ENCODE measurements at places on chromosomes 5 and 9.
A peak's percentile ranks its signal among the peaks of the same experiment; 100 is the strongest.

DNA sequence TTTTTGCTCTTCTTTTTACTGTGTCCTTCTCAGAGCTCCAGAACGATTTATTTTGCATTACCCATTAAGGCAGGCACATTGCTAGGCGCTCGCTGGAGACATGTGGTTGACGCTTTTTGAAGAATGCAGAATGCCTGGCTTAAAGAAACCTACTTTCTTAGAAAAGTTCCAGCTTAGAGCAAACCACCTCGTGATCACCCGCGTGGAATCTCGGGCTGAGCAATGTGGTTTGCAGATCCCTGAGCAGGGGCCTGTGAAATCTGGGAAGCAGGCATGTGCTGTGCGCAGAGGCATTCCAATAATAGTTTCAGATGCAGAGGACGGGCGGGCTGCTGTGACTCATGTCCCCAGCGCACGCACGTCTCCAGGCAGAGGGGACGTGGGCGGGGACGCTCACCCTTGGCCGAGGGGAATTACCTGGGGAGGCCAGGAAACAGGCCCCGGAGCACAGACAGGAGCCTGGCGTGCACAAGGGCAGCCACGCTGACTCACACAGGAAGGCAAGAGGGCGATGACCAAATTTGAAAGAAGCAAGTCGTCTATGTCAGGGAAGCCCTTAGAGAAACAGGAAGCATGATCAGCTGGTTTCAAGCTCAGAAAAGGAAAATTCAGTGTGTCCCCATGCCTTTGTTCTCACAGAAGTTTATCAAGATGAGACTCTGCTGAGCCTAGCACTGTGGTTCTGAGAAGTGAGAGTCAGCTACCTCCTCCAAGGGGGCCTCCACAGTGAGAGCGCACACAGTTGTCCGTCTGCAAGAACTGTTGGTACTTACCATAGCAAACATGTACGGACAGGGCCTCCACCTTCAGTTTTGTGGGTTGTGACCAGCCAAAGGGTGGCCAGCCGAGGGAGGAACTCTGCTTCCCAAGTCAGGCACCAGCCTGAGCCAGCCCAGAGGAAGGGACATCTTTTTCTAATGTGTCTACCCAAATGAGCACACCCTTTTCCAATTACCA, 218.6 kb downstream of the PIK3R1 start:
- peak; percentile 81 for DNase-seq

GRCh38 chr5:142872795-142873194, 102.6 kb downstream of the ARHGAP26 start:
- DNase-seq = no peak

- no peak for DNase-seq
Observed at GRCh38 chr9:29976981-29977380, 2403.7 kb upstream of the C9orf72 start.

- DNase-seq = no peak
Observed at GRCh38 chr9:78566521-78566920, 269.6 kb downstream of the PSAT1 start.

GRCh38 chr5:66960369-66961137, 236.0 kb downstream of the CD180 start:
- no peak for DNase-seq

- no peak for DNase-seq
Observed at GRCh38 chr5:31197183-31197582, 3.7 kb downstream of the CDH6 start.

- no peak for DNase-seq
Observed at GRCh38 chr9:1267141-1267570, 217.0 kb downstream of the DMRT2 start.

GRCh38 chr5:146624179-146624578, 108.2 kb upstream of the GPR151 start:
- no peak for DNase-seq

DNA sequence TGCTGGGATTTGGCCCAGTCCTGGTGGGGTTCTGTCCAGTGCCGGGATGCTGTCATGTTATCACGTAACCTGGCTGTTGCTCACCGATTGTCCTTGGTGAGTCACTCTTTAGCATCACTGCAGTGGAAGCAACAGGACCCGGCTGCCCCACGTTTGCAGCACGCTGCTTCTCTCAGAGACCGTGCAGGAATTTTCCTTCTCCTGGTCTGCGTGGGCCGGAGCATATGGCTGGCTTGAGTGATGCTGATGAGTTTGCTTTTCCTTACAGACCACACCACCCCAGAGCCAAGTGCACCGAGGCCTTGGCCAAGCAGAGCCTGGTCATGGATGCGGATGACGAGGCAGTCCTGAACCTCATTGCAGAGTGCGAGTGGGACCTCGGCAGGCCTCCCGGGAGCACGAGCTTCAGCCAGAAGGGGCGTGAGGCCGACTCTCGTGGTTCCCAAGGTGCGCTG, 21.4 kb downstream of the CEP72 start:
- DNase-seq = no peak

GRCh38 chr9:119349351-119349825, 19.8 kb downstream of the BRINP1 start:
- no peak for DNase-seq

- DNase-seq = no peak
Observed at GRCh38 chr5:19713740-19714139, 274.3 kb downstream of the CDH18 start.

DNA sequence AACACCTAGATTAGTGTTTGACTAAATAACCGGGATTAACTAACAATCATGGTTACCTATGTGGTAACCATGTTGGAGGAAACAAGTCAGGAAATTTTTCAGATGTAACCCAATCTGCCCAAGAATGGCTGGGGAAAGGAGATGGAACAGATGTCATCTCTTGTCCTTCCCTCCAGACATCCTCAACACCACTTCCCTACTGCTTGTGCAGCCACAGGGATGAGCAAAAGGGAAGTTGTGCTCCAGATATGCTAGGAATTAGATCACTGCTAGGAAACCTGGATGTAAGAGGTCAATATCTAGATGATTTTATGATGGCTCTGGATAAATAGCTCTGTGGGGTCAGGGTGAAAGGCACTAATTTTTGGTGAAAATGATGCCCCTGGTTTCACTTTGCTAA, 61.3 kb upstream of the ELL2 start:
- DNase-seq = no peak

GRCh38 chr9:116701940-116702642, 15.0 kb downstream of the TRIM32 start:
- DNase-seq = no peak

GRCh38 chr9:133631111-133631510, 5.1 kb upstream of the DBH start:
- DNase-seq = no peak

- no peak for DNase-seq
Observed at GRCh38 chr5:68730220-68730978, 363.4 kb upstream of the SLC30A5 start.

DNA sequence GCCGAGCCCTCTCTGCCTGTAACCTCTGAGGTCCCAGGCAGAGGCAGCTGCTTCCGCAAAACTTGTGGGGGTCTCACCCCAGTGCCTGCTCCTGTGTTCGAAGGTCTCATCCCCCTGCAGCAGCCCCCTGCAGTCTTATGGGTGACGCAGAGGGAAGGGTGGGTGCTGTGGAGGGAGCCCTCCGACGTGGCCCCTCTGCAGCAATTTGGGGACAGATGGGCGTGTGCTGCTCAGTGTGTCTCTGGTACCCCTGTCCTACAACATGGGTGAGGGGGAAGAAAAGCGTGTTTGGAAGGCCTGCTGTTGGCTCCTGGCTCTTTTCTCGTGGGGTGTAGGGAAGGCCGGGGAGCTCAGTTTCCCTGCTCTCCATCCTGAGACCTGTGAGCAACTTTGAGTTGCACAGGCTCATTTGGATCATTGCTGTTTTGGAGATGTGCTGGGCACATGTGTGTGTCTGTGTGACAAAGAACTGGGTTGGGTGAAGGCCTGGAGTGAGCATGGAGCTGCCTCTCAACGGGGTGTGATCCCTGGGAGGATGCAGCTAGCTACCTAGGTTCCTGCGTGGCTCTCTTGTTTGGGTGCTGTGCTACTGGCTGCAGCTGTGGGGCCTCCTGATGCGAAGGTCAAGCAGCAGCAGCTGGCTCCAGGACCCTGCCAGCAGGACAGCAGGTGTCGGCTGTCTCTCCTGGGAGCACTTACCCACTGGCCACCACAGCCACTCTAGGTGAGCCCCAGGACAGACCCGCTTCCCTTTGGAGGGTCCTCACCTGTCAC, 179.6 kb upstream of the PITX1 start:
- no peak for DNase-seq

DNA sequence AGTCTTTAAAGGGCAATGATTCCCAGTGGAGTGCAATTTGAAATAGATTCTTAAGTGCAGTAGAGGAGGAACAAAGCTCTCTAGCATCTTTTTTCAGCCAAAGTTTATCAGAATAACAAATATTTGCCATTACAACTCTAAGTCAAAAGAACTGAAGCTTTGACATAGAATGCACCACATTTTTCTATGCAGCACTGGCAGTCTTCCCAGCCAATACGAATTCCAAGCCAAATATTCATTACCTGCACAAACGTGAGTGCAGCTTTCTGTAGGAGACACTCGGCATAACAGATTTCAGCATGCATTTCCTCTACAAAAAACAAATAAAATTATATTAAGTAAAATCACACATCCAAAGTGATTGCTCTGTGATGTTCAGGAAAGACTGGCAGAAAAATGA, 103.4 kb downstream of the TTC39B start:
- DNase-seq = no peak

DNA sequence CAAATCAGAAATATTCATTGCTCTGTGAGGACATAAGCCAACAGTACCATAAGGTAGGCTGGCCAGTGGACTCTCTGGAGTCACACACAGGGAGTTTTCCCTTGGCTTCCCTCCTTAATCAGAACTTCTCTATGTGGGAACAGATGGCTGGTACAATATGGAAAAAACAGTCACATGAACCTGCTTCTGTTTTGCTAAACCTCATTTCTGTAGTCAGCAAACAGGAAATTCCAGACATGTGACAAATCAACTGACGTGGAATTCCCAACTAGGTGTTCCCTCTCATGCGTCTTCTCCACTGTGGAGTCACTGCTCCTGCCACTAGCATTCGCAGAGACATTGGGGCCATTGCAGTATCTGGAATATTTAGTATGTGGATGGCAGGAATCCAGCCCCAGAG, 617.6 kb downstream of the KIF4B start:
- no peak for DNase-seq

All from stimulated activated CD4-positive, alpha-beta T cell treated with anti-CD3 and anti-CD28 coated beads, Interleukin-1b, Interleukin-23, amount 100 ng/mL, for 1 hour (primary cell).